ENCODE measurements at places on chromosomes 7 and 10.

- H3K27me3 ChIP-seq = no peaks in the 10 kb centered on the region
- no peaks in the 10 kb centered on the region for H3K36me3 ChIP-seq
- H3K27ac ChIP-seq = no peak overlapping the region
- no peak overlapping the region for H3K4me3 ChIP-seq
- H3K4me1 ChIP-seq = no peaks in the 10 kb centered on the region
Observed at GRCh38 chr7:112286250-112287086, 80.0 kb downstream of the ZNF277 start.

DNA sequence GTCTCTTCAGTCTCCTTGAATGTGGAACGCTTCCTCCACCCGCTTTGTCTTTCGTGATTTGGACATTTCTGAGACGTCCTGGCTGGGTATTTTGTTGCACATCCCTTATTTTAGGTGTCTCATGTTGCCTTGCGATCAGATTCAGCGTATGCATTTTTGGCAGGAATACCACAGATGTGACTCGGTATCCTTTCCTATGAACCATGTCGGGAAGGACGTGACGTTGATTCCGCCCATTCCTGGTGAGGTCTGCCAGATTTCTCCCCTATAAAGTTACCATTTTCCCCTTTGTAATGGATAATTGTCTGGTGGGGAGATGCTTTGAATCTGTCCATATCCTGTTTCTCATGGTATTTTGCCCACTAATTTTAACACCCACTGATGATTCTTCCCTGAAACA, 49.6 kb downstream of the RBM17 start:
- H3K27ac ChIP-seq = no peak overlapping the region
- no peaks in the 10 kb centered on the region for H3K36me3 ChIP-seq
- H3K27me3 ChIP-seq = peaks cover 14% of the 10 kb centered on the region
- H3K4me1 ChIP-seq = peaks cover 3% of the 10 kb centered on the region
- no peak for DNase-seq
- no peak overlapping the region for H3K4me3 ChIP-seq

GRCh38 chr10:113441220-113441619, 111.6 kb upstream of the HABP2 start:
- no peaks in the 10 kb centered on the region for H3K27me3 ChIP-seq
- DNase-seq = peak; percentile 18
- H3K27ac ChIP-seq = no peak overlapping the region
- H3K4me3 ChIP-seq = no peak overlapping the region
- no peaks in the 10 kb centered on the region for H3K36me3 ChIP-seq

GRCh38 chr7:75958802-75959543, 35.4 kb downstream of the TMEM120A start:
- DNase-seq = no peak
- no peaks in the 10 kb centered on the region for H3K27me3 ChIP-seq
- H3K4me1 ChIP-seq = peaks cover 22% of the 10 kb centered on the region
- H3K4me3 ChIP-seq = no peak overlapping the region
- H3K36me3 ChIP-seq = no peaks in the 10 kb centered on the region

DNA sequence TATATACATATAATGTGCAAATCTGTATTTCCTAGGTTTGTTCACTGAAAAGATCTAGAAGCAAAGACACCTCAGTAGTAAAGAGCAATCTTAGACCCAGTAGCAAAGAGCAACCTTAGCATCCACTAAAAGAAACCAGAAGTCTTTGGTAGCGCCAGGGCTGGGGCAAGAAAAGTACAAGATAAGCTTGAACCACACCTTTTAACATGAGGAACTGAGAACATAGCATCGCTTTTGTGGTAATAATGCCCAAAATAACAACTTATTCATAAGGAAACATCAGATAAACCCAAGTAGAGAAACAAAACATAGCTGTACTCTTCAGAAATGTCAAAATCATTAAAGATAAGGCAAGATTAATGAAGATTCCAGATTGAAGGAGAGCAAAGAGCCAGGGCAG, 173.4 kb downstream of the IMMP2L start:
- no peaks in the 10 kb centered on the region for H3K27me3 ChIP-seq
- H3K4me3 ChIP-seq = no peak overlapping the region
- DNase-seq = no peak

DNA sequence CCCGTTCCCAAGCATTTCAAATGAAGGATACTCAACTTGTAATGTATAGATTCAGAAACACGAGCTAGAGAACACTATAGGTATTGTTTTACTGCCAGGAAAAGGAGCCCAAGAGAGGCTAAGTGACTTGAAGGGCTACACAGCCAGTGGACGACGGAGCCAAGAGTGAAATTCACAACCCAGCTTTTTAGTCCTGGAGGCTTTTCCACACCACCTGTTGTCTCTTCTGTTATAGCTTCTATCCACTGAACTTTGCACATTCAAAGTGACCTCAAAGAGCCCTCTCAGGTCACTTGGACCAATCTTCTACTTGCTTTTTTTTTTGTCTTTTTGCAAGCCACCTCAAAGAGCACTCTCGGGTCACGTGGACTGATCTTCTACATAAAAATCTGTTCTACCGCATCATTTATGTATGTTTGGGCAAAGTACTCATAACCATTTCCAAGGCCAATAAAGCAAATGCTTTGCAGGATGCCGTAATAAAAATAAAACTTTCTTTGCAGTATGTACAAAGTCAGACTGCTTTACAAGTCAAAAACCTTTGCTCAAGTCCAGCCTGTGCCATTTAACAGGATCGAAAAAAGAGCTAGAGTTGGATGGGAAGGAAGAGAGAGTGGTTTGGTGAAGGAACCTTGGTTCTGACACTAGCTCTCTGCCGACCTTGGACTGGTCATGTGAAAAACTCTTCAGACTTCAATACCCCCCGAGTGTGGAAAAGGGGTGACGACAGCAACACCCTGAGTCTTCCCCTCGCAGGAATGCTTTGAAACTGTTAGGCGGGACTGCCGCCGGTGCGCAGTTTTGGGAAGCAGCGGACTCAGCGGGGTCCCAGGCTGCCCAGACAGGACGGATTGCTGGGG, 821 bp downstream of the SLC35B4 start:
- peaks cover 13% of the 10 kb centered on the region for H3K4me1 ChIP-seq
- H3K36me3 ChIP-seq = no peaks in the 10 kb centered on the region
- peak overlapping the region; percentile 92 for H3K4me3 ChIP-seq
- H3K27ac ChIP-seq = peak overlapping the region; percentile 73
- no peaks in the 10 kb centered on the region for H3K27me3 ChIP-seq

DNA sequence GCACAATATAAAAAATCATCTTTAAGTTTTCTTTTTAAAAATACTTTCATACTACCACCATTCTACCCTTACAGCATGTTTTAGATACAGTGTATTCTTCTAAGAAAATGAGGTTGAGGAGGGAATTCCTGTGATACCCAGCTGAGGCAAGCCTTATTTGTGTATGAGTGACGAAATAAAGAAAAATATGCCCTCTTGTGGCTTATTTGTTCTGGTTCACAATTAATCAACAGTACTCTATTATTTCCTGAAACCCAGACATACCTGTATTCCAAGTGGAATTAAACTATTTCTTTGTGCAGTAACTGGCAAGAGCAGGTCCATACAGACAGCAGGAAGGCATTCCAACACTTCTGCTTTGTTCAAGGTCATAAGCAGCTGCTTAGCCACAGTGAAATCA, 4.5 kb upstream of the SEMA3D start:
- H3K36me3 ChIP-seq = no peaks in the 10 kb centered on the region
- H3K4me3 ChIP-seq = no peak overlapping the region
- H3K27ac ChIP-seq = no peak overlapping the region
- H3K4me1 ChIP-seq = no peaks in the 10 kb centered on the region
- no peaks in the 10 kb centered on the region for H3K27me3 ChIP-seq

DNA sequence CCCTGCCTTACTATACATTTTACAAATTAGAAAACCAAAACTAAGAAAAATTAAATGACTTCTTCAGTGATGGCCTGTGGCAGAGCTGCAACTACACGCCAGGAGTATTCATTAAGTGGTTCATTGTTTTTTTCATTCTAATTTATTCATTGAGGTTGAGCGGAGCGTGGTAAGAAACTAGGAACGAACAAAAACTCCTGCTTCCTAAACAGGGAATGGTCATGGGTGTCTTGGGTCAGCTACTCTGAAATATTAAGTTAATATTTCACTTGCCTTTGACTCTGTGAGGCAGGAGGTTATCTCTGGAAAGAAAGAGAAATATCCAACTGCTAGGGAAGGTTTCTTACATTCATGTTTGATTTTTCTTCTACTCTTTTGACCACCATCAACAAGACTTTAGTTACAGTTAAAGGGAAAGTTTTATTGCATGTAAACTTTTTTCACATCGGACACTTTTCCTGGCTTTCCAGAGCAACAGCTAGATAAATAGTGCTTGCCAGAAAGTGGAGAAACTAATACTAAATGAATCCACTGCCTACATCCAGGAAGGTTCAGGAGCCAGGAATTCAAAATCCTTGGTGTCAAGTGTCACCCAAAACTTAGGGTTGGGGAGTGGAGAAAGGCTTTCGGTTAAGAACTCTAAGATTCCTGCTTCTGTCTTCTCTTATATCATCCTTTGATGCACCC, 896 bp upstream of the GNG11 start:
- DNase-seq = no peak
- H3K4me3 ChIP-seq = no peak overlapping the region
- no peaks in the 10 kb centered on the region for H3K36me3 ChIP-seq
- H3K27me3 ChIP-seq = peaks cover 4% of the 10 kb centered on the region
- H3K27ac ChIP-seq = peak overlapping the region; percentile 88

GRCh38 chr7:36734731-36735130, 10.4 kb upstream of the AOAH start:
- DNase-seq = no peak
- no peak overlapping the region for H3K4me3 ChIP-seq
- no peaks in the 10 kb centered on the region for H3K36me3 ChIP-seq
- H3K27me3 ChIP-seq = no peaks in the 10 kb centered on the region
- H3K27ac ChIP-seq = no peak overlapping the region

DNA sequence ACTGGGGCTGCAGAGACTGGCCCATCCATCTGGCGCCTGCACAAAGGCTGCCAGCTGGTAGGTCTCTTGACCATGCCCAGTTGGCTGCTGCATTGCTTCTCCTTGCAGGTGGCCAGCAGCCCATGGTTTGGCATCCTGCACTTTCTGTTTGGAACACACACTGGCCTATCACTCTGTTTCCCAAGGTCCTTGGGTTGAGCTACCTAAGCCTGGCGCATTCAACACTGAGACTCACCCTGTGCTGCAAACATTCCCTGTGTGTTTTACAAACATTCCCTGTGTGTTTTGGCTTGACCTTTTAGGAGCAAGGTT, 55.5 kb downstream of the TACR2 start:
- no peaks in the 10 kb centered on the region for H3K36me3 ChIP-seq
- peaks cover 32% of the 10 kb centered on the region for H3K4me1 ChIP-seq
- no peaks in the 10 kb centered on the region for H3K27me3 ChIP-seq
- H3K27ac ChIP-seq = no peak overlapping the region
- H3K4me3 ChIP-seq = no peak overlapping the region

GRCh38 chr7:41699516-41699915, 3.4 kb downstream of the INHBA start:
- peak overlapping the region; percentile 28 for H3K4me3 ChIP-seq
- H3K27ac ChIP-seq = peak overlapping the region; percentile 81
- peaks cover 30% of the 10 kb centered on the region for H3K27me3 ChIP-seq
- H3K4me1 ChIP-seq = peaks cover 3% of the 10 kb centered on the region
- H3K36me3 ChIP-seq = no peaks in the 10 kb centered on the region

DNA sequence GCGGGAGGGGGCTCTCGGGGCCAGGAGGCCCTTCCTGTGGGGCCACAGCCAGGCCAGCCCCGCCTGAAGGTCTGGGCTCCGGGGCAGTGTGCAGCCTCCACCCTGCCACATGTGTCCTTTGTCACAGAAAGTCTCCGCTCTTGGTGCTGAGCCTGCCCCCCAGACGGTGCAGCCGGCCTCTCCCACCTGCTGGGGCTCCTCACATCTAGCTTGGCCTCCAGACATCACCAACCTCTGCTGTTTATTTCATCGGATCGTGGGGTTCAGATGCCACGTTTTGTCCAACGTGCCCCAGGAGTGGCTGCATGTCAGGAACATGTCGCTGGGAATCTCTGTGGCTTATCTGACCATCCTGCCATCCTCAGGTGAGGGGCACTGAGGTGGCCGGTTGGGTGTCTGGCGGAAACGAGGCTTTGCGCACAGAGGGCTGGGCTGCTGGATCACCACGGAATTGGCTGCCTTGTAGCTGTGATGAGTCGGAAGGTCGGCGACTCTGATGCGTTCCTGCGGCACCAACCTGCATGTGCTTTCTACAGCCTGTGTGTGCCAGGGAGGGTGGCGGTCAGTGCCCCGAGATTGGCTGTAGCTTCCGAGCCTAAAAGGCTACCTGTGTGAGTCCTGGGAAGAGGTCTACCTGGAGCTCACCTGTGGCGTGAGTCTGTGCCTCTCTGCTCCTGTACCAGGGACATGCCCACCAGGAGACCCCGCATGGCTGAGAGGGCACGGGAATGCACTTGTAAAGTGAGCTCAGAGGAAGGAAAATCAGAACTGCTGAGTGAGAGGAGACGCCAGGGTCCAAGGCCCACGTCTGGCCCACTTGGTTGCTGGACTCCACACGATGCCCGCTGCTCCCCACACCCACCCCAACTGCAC, 316.4 kb downstream of the DNAJB6 start:
- H3K27me3 ChIP-seq = no peaks in the 10 kb centered on the region

DNA sequence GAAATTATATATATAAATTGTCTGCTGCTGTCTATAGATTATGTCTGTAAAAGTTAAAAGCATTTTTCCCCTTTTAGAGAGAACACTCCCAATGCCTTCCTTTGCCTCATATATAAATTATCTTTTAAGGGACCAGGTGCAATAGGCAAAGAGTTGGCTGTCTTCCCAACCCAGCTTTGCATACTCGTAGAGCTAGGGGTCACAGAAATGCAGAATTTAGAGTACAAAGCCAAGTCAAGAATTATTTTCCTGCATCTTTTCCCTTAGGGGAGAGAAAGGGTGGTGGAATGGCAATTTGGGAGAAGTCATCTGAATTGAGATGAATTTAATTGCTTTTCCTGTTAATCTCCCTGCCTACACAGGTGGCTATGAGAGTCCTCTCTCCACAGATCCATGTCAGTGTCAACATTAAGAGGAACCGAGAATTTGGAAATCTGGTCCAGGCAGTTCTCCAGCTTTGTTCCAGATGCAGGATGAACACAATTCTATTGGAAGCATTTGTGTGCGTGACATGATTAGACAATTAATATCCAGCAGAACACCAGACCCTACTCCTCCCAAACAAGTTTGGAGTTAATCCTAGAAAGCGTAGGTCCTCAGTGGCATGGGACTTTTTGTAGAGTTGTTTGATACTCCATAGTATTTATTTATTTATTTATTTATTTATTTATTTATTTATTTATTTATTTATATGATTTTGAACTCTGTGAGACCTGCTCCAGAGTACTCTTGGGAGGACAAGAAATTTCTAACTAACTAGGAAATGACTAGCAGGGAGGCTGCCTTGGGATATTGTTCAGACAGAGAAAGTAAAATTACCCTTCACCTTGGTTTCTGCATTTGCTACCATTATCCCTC, 80.3 kb upstream of the SKAP2 start:
- H3K27ac ChIP-seq = no peak overlapping the region
- DNase-seq = no peak
- H3K4me1 ChIP-seq = peaks cover 13% of the 10 kb centered on the region
- no peaks in the 10 kb centered on the region for H3K36me3 ChIP-seq

GRCh38 chr7:34523226-34523918, 134.6 kb upstream of the NPSR1 start:
- no peak overlapping the region for H3K27ac ChIP-seq
- no peak overlapping the region for H3K4me3 ChIP-seq
- no peak for DNase-seq
- H3K36me3 ChIP-seq = no peaks in the 10 kb centered on the region
- no peaks in the 10 kb centered on the region for H3K27me3 ChIP-seq
- no peaks in the 10 kb centered on the region for H3K4me1 ChIP-seq

- H3K27ac ChIP-seq = no peak overlapping the region
- no peak overlapping the region for H3K4me3 ChIP-seq
- DNase-seq = no peak
- H3K4me1 ChIP-seq = peaks cover 4% of the 10 kb centered on the region
- no peaks in the 10 kb centered on the region for H3K36me3 ChIP-seq
- no peaks in the 10 kb centered on the region for H3K27me3 ChIP-seq
Observed at GRCh38 chr7:16929146-16929762, 47.5 kb upstream of the AGR3 start.

All from hepatocyte (in vitro differentiated cells).